ENCODE measurements at places on chromosomes 2 and 18.

DNA sequence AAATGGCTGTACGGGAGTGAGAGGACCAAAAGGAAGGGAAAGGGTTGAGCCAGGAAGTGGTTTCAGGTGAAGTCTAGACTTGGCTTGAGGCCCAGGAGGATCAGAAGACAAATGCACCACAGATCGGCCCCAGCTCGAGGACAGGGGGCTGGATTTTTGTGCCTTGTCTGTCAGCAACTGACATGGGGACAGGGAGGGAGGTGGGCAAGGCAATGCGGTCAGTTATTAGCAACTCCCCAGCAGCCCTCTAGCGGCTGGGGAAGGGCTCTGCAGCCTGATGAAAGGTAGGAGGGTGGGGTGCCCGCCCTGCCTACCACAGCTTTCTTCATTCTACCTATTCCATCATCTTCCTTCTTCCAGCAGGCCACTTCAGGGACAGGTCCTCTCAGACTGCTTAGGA, 50.0 kb downstream of the CPO start:
- no peak for DNase-seq

- no peak for DNase-seq
Measured at GRCh38 chr2:113966832-113967231, 76.9 kb downstream of the ACTR3 start.

- DNase-seq: no peak
Measured at GRCh38 chr2:20537423-20538307, 90.8 kb downstream of the RHOB start.

DNA sequence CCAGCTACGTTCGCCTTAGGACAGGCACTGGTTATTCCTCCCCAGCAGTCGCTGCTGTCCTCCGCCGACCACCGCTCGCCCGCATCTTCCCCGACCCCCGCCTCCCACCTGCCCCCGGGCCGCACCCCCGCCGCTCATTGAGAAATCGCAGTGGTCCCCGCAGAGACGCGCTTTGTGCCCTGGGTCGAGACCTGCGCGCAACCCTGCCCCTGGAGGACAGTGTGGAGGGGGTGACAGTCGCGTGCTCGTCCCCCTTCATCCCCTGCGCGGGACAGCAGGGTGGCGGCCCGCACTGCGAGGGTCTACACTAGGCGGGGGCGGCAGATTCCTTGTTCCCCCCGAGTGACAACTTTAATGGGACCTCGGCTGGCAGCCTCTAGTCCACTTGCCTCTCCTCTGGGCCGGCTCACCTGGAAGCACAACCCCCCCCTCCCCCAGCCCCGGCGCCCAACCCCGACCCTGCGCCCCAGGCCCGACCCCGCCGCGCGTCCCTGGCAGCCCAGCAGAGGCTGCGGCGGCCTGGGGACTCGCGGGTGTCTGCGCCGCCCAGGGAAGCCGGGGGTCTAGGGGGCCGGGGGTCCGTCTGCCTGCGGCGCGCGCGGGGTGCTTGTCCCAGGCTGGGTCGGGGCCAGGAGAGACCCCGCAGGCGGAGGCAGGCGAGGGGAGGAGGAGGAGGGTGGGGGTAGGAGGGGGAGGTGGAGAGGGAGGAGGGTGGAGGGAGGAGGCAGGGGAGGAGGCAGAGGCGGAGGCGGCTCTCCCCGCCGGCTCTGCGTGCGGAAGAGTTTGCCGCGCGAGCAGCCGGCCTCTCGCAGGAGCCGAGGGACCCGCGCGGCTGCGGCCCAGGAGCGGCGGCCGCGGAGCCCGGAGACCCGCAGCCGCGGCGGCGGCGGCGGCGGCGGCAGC, at the start of gene NPAS2:
TSS of gene NPAS2 (plus strand) at position 770 of the 903 bp plus-strand sequence. CDS start 84,616 bp downstream, outside the sequence.
- DNase-seq: no peak

DNA sequence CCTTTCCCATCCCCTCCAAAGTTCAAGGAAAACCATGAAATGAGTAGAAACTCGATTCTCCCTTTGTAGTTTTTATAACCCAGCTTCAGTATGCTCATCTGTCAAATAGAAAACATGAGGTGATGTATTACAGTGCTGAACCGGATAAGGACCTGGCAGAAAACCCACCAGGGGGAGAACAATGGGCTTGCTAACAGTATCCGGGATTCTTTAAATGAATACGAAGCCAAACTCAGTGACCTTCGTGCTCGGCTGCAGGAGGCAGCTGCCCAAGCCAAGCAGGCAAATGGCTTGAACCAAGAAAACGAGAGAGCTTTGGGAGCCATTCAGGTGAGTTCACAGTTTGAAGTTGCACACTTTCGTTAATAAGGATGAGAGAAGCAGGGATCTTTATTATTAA, 113.6 kb upstream of the TTC39C start:
- no peak for DNase-seq

DNA sequence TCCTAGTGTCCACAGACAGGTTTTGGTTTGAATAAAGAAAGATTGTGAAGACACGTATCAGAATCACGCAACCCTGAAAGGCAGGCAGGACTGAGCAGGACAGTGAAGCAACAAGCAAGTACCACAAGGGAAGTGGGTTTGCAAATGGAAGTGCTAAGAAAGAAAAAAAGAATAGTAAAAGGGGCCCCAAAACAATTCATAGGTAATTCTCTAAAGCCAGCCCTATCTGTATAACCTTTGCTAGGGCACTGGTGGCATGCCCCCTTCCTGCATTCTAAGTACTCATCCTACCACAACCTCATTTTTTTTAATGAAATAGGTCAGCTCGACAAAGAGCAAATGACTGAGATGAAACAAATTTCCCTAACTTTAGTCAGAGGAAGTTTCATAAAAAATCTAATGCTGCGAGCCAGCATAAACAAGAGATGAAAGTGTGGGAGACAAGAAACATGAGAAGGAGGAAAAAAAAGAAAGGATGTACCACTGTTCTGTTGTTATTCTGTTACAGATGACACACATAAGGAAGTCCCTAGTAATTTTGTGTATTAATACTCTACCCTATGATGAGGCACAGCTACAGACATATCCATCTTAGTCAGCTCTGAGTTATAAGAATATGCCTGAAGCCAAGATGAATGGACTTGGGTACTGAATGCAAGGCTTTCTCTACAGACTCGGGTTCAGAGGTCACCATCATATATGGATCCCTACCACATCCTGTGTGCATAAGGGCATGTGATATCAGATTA, 32.2 kb downstream of the IKZF2 start:
- no peak for DNase-seq

All from GDM1 (cell line).